ENCODE measurements at places on chromosomes 12 and 14.
A peak's percentile ranks its signal among the peaks of the same experiment; 100 is the strongest.

DNA sequence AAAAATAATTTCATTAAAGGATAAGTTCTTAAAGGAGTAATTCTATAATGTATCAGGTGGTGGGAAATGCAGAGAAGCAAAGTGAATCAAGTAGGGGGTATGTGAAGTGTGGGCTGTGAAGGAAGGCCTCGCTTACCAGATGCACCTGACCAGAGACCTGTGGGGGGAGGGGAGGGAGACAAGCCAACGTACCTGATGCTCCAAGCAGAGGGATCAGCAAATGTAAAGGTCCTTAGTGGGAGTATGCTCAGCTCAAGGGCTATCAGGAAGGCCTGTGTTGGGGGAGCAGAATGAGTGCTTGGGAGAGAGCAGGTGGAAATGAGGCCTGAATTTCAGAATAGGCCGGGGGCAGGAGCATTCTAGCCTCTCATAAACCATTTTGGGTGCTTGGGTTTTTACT is 57.1 kb downstream of the ANO4 start:
- DNase-seq: no peak

DNA sequence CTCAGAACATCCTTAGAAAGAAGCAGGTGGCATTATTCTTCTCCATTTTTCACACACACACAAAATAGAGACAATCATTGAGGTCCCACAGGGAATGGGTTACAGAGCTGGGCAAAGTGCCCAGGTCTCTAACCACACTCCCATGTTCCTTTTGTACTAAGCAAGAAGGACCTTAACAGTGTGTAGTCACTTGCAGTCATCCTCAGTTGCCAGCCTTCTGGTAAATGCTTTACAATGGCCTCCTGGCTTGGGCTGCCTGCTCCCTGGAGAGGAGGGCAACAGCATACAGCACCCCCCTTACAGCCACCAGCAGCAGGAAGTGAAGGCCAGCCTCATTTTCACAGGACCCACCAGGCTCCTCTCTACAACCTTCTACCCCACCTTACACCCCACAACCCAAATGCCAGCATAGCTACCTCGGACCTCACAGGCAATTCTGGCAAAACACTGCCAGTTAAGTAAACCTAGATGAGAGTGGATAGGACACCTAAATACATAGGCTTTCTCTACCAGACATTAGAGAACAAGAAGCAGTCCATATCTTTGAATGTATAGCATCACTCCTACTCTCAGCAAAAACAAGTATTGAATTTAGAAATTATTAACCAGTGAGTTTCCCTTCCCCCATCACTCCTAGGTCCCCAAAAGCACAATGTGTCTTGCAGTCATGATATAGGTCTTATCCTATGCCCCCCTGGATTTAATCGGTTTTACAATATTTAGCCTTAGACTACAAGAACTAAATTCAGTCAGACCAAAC is 88.1 kb downstream of the PPP2R5E start:
- DNase-seq: peak; percentile 7

- peak; percentile 5 for DNase-seq
Measured at GRCh38 chr12:22083167-22083566, 37.1 kb downstream of the CMAS start.

DNA sequence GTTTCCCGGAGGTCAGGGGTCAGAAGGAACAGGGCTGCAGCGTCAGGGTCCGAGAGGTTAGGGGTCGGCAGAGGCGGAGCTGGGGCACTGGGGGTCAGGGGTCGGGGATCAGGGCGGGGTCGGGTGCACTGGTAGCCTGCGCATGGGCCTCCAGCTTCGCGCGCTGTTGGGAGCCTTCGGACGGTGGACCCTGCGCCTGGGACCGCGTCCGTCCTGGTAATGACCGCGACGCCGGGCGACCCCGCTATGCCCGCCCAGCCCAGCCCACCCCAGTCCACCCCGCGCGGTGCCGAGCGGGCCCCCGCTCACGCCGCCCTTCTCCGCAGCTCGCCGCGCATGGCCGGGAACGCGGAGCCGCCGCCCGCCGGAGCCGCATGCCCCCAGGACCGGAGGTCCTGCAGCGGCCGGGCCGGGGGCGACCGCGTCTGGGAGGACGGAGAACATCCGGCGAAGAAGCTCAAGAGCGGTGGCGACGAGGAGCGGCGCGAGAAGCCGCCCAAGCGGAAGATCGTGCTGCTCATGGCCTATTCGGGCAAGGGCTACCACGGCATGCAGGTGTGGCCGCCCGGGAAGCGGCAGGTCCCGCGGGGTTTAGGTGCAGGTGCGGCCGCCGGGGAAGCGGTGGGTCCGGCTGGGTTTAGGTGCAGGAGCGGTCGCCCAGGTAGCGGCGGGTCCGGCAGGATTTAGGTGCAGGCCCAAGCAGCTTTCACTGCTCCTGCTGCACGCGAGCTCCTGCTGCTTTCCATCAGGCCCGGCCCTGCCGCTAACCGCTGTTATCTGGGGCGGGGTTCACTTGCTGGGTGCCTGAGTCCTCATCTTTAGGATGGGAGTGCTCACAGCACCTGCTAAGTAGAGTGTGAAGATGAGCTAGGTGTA is 743 bp downstream of the PUS1 start:
- no peak for DNase-seq

DNA sequence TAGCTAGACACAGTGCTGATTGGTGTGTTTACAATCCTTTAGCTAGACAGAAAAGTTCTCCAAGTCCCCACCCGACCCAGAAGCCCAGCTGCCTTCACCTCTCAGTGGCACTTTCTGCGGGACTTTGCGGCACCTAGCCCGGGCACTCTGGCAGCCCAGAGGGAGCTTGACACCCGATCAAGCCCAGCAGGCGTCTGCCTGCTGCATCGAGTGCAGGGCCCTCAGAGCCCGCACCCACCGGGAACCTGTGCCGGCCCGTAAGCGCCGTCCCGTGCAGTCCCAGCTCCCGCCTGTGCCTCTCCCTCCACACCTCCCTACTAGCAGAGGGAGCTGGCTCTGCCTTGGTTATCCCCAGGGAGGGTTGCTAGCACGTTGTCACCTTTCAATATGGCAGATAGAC is 631.0 kb upstream of the STXBP6 start:
- no peak for DNase-seq

DNA sequence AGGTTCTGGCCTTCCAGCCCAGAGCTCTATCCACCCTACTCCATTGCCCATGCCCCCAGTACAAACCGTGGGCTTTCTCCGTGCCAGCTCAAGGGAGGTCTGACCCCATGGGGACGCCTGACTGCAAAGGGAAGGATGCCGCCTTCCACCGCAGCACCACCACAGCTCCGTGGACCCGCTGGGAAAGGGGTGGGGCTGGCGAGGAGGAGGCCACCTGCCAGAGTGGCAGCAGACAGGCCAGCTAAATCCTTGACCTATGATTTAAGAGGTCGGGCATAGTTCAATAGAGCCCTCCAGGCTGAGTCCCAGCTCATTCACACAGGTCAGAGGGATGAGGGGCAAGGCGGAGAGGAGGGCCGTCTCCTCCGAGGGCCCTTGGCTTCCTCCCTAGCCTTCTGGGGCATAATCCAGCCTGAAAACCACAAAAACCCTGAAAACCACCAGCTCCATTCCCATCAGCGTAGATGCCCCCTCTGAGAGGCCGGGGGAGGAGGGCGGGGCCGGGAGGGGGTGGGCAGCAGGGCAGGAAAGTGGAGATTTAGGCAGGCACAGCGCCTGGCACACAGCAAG is 14.9 kb upstream of the FIGNL2 start:
- no peak for DNase-seq

DNA sequence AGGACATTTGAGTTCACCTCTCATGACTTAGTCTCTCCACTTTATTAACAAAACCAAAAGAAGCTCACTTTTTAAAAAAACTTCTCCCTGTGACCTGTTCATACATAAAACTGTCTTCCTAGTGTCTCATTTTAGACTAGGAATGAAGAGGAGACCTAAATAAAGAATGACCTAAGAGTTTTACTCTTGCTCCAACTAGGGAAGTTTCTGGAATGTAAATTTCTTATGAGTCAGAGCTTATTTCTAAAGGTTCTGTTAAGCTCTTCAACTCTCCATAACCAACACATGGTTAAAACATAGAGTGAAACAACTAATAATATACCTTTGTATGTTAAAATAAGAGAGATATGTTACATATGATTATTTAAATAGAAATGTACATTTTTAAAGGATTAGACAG is 369.8 kb downstream of the EMP1 start:
- DNase-seq: no peak

DNA sequence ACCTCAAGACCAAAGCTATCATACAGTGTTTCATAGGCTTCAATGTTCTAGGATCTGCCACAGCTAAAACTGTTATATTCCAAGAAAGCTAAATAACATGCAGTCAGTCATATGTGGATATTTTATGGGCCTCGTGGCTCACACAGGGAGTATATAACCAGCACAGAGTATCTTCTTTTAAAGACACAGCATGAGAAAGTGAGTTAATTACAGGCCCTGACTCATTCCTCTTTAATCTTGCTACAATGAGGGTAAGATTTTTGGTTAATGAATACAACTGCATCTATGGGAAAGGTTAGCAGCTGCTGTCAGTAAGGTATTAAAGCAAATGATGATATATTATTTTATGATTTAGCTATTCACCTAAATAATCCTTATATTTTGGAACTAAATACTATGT is 111.0 kb downstream of the TRAFD1 start:
- DNase-seq: no peak

DNA sequence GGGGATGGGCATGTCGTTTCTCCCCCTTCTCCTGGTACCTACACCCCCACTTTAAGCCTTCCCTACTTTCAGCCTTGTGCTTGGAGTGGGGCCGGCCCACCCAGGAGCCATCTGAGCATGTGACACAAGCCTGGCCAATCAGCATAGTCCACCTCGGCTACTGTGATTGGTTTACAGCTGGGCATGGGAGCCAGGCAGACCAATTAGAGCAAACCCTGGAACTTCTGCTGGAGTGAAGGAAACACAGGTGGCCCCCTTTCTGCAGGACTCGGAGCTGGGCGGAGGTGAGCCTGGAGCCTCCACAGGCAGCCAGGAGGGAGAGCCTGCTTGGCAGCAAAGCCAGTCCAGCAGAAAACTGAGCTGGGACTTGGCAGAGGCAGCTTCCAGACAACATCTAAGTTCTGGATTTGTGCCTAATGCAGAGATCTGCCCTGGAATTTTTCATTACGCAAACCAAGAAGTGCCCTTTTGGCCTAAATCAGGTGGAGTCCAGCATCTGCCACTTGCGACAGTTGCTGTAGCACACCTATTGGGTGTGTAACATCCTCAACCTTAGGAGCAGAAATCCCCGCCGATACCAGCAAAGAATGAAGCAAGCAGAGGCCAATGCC is 59.5 kb downstream of the SCARB1 start:
- peak; percentile 29 for DNase-seq

DNA sequence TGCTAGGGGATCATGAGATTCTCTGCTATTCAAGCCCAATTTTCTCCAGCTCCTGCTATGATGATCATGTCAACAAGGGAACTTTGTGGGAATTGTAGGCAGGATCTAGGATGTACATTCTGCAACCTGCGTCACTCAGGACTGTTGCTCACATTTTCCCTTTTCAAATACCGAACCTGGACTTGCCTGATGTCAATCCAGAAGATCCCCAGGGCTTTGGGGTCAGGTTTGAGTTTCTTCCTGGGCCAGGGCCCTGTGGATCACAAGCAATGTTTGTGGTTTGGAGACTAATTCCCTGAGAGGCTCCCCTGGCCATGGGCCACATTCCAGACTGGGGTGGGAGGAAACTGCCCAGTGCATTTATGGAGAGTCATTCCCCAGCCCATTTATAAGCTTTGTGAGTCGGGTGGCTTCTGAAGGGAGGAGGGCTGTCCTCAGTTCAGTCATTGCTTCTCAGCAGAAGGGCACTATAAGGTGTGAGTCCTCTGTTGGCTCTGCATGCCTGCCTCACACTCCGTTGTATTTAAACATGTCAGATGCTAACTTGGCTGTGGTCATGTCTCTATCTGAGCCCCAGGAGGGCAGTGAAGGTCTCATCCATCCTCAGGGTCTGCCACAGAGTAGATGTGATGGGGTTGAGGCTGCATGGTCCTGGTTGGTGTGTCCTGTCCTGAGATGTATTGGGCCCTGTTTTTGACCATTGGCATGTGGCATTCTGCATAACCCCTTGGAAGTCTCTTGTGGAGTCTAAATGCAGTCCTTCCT is 6.5 kb downstream of the KRT86 start:
- DNase-seq: peak; percentile 96

GRCh38 chr14:63477556-63477955 is 65.6 kb downstream of the PPP2R5E start:
- DNase-seq: no peak

DNA sequence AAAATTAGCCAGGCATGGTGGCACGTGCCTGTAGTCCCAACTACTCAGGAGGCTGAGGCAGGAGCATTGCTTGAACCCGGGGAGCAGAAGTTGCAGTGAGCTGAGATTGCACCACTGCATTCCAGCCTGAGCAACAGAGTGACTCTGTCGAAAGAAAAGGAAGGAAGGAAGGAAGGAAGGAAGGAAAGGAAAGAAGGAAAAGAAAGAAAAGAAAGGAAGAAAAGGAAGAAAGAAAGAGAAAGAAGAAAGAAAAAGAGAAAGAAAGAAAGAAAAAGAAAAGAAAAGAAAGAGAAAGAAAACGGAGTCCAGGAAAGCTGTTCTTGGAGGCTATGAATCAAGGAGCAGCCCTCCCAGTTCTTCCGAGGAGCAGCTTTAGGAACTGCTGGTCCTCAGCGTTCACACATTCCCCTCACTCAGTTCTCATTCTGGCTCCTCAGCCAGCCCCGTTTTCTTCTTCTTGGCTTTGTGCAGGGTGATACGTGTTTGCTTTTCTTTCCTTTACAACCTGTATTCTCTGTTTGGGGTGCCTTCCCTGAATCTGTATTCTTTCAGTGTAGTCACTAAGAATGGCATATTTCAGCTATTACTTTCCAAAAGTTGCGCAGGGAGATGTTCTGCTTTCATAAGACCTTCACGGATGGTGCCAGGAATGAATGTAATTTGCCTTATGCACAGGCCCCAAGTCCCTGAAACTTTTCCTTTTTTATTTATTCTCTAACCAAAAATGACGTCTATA is 12.2 kb downstream of the FBXL14 start:
- DNase-seq: no peak

GRCh38 chr14:50745401-50746058 is 77.4 kb upstream of the SAV1 start:
- no peak for DNase-seq

- no peak for DNase-seq
Measured at GRCh38 chr14:38158468-38158867, 49.2 kb upstream of the SSTR1 start.

GRCh38 chr12:15256761-15257160 is 35.5 kb upstream of the RERG start:
- peak; percentile 54 for DNase-seq

GRCh38 chr14:72856530-72857266 is 37.2 kb downstream of the DPF3 start:
- no peak for DNase-seq

GRCh38 chr12:6215120-6215807 is 15.1 kb downstream of the CD9 start:
- no peak for DNase-seq

- DNase-seq: no peak
Measured at GRCh38 chr14:74655599-74656395, 43.8 kb upstream of the LTBP2 start.

Data from AG09319 (cell line).